ENCODE measurements at places on chromosomes 1 and 21. TPM values are rescaled to one million over a fixed set of nuclear protein-coding genes. Genes with fewer than 3 reads are reported as not detected.

Gene PRMT2
- total RNA-seq: 49.8 TPM

Gene TRIM67
- 0.05 TPM for total RNA-seq

Gene CHRM3
- 0.38 TPM for total RNA-seq

Gene HOOK1
- total RNA-seq: 6.3 TPM

Gene TSACC
- total RNA-seq: not detected

Gene DNAJC6
- 2.0 TPM for total RNA-seq

Gene PGLYRP3
- total RNA-seq: not detected

Gene COL6A2
- 191 TPM for total RNA-seq

Gene ARMH1
- 0.83 TPM for total RNA-seq

Gene SCAF4
- 15.4 TPM for total RNA-seq

Gene SYTL1
- 0.43 TPM for total RNA-seq

Gene EPHB2
- 2.7 TPM for total RNA-seq

Gene VCAM1
- 2.5 TPM for total RNA-seq

Gene RBM15
- total RNA-seq: 13.9 TPM

Gene LPAR3
- 16.9 TPM for total RNA-seq

Gene TSSK3
- 1.0 TPM for total RNA-seq

Gene VANGL2
- 1.9 TPM for total RNA-seq

Gene PDC
- total RNA-seq: not detected

Gene KCNE2
- not detected for total RNA-seq

Gene LSM10
- 57.0 TPM for total RNA-seq

Gene TMEM82
- total RNA-seq: not detected

Gene RNF2
- total RNA-seq: 9.8 TPM

Gene ADCY10
- 0.05 TPM for total RNA-seq

Gene CSF3R
- total RNA-seq: 3.3 TPM

Gene HMCN1
- 5.7 TPM for total RNA-seq

Gene FAM163A
- 0.22 TPM for total RNA-seq

Gene DEGS1
- 56.9 TPM for total RNA-seq

Gene CNIH3
- 1.2 TPM for total RNA-seq

Gene BCL2L15
- not detected for total RNA-seq

Gene CELSR2
- 6.3 TPM for total RNA-seq

Gene YARS1
- total RNA-seq: 34.1 TPM

Gene GJB3
- total RNA-seq: not detected

Gene EDARADD
- 0.78 TPM for total RNA-seq

Gene GABRD
- total RNA-seq: 0.43 TPM

Gene GPR52
- total RNA-seq: 0.62 TPM

Gene SLFNL1
- 0.22 TPM for total RNA-seq

Gene EXO1
- 0.62 TPM for total RNA-seq

Gene OR14C36
- not detected for total RNA-seq

Gene HDAC1
- 41.0 TPM for total RNA-seq

Gene HEATR1
- total RNA-seq: 9.2 TPM

Gene MIXL1
- not detected for total RNA-seq

Gene NPR1
- total RNA-seq: 10.0 TPM

Gene KMO
- 0.56 TPM for total RNA-seq

Gene TMPRSS15
- total RNA-seq: not detected

Gene BATF3
- total RNA-seq: 1.3 TPM

Gene TRIM45
- total RNA-seq: 16.4 TPM

Gene NR1I3
- not detected for total RNA-seq

Gene POU3F1
- 0.16 TPM for total RNA-seq

Gene IL22RA1
- total RNA-seq: 0.16 TPM

Gene SGIP1
- 3.6 TPM for total RNA-seq

Gene RGS13
- 0.30 TPM for total RNA-seq

Gene RGS4
- 0.78 TPM for total RNA-seq

Data from Right ventricle myocardium superior (tissue), 1 donor.